Pulmonary artery endothelial cell (primary cell): ENCODE measurements at places on chromosomes 5 and 9.

- DNase-seq = no peak
Observed at GRCh38 chr9:130147910-130148309, 24.3 kb upstream of the NCS1 start.

- DNase-seq = no peak
Observed at GRCh38 chr5:132013711-132014110, 2.3 kb upstream of the ACSL6 start.

- DNase-seq = peak; percentile 68
Observed at GRCh38 chr5:90878549-90879196, 320.1 kb downstream of the ADGRV1 start.

DNA sequence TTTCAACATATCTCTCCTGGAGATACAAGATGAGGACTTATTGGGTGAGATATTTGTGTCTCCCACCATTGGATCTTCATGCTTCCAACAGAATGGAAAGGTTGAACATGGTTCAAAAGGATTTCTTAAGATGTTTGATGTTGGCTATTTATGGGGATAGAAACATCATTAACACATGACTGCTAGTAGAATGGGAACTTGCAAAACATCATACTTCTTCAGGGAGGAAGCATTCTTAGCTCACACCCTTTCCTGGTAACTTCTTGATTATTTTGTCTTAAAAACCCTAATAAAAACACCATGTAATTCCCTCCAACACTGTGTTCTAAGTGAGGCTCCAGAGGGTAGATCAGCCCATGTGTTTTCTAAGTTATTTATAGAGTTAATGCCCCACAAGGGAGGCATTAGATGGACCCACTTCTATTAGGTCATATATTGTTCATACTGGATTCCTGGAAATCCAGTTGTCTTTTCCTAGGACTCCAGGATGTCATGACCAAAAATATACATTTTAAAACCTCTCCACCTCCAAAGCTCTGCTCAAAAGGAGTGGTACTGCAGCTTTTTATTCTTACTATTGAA lies 95.8 kb downstream of the FOXD1 start:
- DNase-seq = no peak

GRCh38 chr9:107690021-107690420 lies 200.5 kb upstream of the KLF4 start:
- no peak for DNase-seq
